GM12878 (cell line): ENCODE measurements at places on chromosomes 6 and 20. TPM values are rescaled to one million over a fixed set of nuclear protein-coding genes. Genes with fewer than 3 reads are reported as not detected.

TEAD3 gene
- total RNA-seq = 0.28 TPM in 1 of 2 replicates, not detected in the other

GRCh38 chr6:53199156-53199555 is 50.5 kb upstream of the GCM1 start:
- peaks cover 12% of the 10 kb centered on the region for H3K4me1 ChIP-seq
- no peak overlapping the region for H3K27ac ChIP-seq
- peak; percentile 43 for DNase-seq
- H3K27me3 ChIP-seq = no peaks in the 10 kb centered on the region
- H3K4me3 ChIP-seq = no peak overlapping the region

WFDC2 gene
- not detected in 2 replicates for total RNA-seq

DNA sequence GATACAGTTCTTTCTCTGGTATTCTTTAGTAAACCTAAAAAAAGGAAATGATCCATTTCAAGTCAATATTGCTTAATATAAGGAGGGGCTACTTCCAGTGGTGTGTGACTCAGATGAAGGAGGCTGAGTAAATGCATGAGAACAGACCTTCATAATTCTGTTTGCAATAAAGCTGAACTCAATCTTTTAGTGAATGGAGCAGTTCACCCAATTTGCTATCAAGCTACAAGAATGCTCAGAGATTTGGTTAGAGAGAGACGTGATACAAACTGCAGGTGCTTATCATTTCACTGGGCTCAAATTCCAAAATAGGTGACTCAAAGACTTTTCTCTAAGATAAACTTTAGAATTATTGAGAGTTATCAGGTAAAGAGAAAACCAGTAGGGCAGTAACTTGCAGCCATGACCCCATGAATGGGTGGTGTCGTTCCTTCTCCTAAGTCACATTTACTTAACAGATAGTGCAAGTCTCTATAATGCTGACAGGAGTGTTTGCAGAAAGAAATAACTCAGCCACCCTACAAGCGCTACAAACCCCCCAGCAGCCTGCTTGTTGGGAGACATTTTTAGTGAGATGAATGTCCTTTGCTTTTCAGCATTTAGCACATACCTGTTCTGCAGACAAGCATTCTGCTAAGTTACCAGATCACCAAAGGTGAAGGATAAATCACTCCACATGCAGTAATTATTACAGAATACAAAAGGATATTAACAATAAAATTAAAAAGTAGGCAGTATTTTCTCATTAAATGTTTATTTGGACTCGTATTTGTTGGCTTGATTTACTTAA is 16.4 kb upstream of the BLOC1S5 start:
- H3K4me3 ChIP-seq = no peak overlapping the region
- peaks cover 12% of the 10 kb centered on the region for H3K36me3 ChIP-seq
- H3K4me1 ChIP-seq = peaks cover 1% of the 10 kb centered on the region; the same call in 1 of the 2 replicates
- no peaks in the 10 kb centered on the region for H3K27me3 ChIP-seq

SLC2A10 gene
- total RNA-seq = not detected in 2 replicates

OPRL1 gene
- 0.41 and 0.51 TPM in 2 replicates for total RNA-seq

GRCh38 chr20:48025051-48025515 is 239.8 kb upstream of the SULF2 start:
- no peak overlapping the region; the same call in 1 of the 2 replicates for H3K4me3 ChIP-seq
- no peaks in the 10 kb centered on the region for H3K36me3 ChIP-seq
- H3K27me3 ChIP-seq = no peaks in the 10 kb centered on the region

GRCh38 chr6:150915880-150916265 is 50.4 kb downstream of the MTHFD1L start:
- H3K36me3 ChIP-seq = 0 out of 2 replicates have a peak, but pooled peaks cover 4% of the 10 kb centered on the region
- no peaks in the 10 kb centered on the region for H3K4me1 ChIP-seq
- no peak overlapping the region for H3K27ac ChIP-seq
- DNase-seq = no peak

DNA sequence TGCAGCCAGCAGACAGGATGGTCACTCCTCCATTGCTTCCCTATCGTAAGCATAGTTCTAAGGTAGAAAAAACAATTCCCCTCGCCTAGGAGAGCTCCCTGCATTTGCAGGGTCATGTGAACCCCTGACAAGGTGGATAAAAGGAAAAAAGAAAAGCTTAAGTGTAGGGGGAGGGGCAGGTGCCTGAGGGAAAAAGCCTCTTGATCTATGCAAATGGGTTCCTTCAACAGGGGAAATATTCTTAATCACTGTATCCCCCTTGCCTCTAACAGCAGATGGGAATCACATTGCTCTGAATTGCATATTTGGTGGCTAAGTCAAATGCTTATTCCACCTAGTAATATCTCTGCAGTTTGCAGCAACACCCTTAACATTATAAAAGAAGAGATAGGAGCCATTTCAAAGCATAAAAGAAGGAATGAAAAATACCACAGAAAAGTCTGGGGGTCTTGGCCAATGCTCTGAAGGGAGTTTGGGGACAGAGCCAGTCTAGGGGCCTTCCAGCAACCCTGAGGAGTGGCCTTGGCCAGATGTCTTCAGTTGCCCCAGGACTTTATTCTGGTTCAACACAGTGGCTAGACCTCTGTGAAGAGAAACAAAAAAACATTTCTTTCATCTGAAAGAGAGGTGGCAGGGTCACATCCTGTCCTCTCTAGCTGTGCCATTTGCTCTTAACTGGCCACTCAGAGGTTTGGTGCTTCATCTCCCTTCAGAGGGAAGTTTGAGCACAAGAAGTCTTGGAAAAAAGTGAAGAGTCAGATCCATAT is 660.4 kb upstream of the GJE1 start:
- no peaks in the 10 kb centered on the region for H3K4me1 ChIP-seq
- H3K36me3 ChIP-seq = no peaks in the 10 kb centered on the region
- no peak for DNase-seq

DIDO1 gene
- total RNA-seq = 52.1 and 56.4 TPM in 2 replicates

DNA sequence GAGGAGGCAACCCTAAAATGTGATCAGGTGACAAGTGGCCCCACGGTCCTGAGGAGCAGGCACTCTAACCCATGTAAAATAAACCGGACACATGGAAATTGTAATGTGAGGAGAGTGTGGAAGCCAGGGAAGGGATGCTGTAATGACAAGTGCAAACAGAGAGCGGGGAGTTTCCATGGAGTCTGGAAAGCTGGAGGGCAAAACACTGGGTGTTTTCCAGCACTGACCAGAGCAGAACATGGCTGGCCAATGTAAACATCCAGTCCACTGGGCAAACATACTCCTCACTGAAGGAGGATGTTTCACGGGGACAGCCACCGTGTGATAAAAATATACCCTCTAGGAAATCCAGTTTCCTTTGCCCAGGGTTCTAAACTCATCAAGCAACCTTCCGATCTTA is 219.0 kb upstream of the JARID2 start:
- no peak overlapping the region for H3K27ac ChIP-seq
- no peaks in the 10 kb centered on the region for H3K27me3 ChIP-seq
- no peak for DNase-seq
- no peak overlapping the region for H3K4me3 ChIP-seq

DZANK1 gene
- total RNA-seq = 4.8 and 5.5 TPM in 2 replicates

DNA sequence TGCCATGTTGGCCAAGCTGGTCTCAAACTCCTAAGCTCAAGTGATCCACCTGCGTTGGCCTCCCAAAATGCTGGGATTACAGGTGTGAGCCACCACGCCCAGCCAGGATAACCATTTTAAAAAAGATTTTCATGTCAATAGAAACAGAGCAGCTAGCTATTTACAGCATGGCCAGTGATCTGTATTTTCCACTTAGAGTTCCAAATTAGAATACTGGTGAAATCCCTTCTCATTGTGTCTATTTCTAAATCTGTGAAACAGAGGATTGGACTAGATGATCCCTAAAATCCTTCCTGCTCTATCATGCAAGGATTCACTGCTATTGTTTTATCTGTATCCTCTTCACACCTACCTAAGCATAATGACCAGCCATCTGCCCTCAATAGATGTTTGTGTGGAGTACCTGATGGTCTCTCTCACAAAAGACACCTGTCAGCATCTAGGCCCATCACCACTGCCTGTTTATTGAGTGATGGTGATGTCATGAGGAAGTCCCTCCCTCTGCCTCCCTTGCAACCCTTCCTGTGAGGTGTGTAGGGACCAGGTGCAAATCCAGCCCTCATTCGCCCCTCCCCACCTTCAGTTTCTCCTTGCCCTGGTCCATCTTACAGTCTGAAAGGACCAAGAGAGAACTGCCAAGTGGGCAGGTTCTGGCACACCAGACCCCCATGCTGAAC is 26.5 kb upstream of the SMIM29 start:
- DNase-seq = no peak
- peaks cover 5% of the 10 kb centered on the region for H3K36me3 ChIP-seq
- H3K27ac ChIP-seq = no peak overlapping the region

DNA sequence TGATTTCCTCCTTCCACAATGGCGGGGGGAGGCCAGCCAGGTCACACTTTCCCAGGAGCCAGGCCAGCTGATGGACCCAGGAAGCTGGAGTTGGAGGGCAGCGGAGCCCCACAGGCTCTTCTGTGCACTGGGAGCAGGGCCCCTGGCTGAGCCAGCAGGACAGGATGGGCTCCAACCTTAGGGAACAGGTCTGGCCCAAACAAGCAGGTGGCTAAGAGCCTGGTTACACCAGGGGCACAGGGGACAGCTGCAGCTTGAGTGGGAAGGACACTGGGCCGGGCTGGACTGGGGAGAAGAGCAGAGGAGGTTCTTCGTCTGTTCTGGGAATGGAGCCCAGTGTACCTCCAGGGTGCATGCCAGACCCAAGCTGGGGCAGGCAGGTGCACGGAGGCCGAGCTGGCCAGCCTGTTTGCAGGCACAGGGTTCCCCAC is 102.3 kb downstream of the DLL1 start:
- no peak overlapping the region for H3K4me3 ChIP-seq
- no peak overlapping the region for H3K27ac ChIP-seq
- H3K27me3 ChIP-seq = no peaks in the 10 kb centered on the region
- no peaks in the 10 kb centered on the region for H3K4me1 ChIP-seq

GRCh38 chr20:8117636-8118035 is 14.4 kb upstream of the PLCB1 start:
- no peaks in the 10 kb centered on the region for H3K4me1 ChIP-seq
- no peaks in the 10 kb centered on the region for H3K36me3 ChIP-seq
- no peaks in the 10 kb centered on the region for H3K27me3 ChIP-seq
- DNase-seq = no peak
- no peak overlapping the region for H3K27ac ChIP-seq

DNA sequence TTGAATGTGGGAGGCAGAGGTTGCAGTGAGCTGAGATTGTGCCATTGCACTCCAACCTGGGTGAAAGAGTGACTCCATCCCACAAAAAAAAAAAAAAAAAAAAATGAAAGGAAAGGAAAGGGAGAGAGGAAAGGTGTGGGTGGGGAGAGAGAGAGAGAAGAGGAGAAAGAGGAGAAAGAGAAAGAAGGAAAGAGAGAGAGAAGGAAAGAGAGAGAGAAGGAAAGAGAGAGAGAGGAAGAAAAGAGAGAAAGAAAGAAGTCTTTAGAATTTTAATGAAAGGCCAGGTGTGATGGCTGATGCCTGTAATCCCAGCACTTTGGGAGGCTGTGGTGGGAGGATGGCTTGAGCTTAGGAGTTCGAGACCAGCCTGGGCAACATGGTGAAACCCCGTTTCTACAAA is 7.7 kb upstream of the BCAS4 start:
- no peak overlapping the region for H3K4me3 ChIP-seq
- DNase-seq = no peak
- H3K27ac ChIP-seq = no peak overlapping the region
- peaks cover 5% of the 10 kb centered on the region for H3K4me1 ChIP-seq

PRKN gene
- not detected in 2 replicates for total RNA-seq

- H3K4me3 ChIP-seq = no peak overlapping the region
- H3K4me1 ChIP-seq = peaks cover 17% of the 10 kb centered on the region
- H3K36me3 ChIP-seq = no peaks in the 10 kb centered on the region; the same call in 1 of the 2 replicates
- no peaks in the 10 kb centered on the region for H3K27me3 ChIP-seq
- H3K27ac ChIP-seq = no peak overlapping the region
- DNase-seq = no peak
Observed at GRCh38 chr6:15620611-15621010, 42.2 kb downstream of the DTNBP1 start.

- H3K27me3 ChIP-seq = no peaks in the 10 kb centered on the region
- no peak overlapping the region for H3K4me3 ChIP-seq
- H3K36me3 ChIP-seq = no peaks in the 10 kb centered on the region
- H3K4me1 ChIP-seq = peaks cover 59% of the 10 kb centered on the region
Observed at GRCh38 chr20:53937929-53938367, 132.4 kb downstream of the BCAS1 start.

DNA sequence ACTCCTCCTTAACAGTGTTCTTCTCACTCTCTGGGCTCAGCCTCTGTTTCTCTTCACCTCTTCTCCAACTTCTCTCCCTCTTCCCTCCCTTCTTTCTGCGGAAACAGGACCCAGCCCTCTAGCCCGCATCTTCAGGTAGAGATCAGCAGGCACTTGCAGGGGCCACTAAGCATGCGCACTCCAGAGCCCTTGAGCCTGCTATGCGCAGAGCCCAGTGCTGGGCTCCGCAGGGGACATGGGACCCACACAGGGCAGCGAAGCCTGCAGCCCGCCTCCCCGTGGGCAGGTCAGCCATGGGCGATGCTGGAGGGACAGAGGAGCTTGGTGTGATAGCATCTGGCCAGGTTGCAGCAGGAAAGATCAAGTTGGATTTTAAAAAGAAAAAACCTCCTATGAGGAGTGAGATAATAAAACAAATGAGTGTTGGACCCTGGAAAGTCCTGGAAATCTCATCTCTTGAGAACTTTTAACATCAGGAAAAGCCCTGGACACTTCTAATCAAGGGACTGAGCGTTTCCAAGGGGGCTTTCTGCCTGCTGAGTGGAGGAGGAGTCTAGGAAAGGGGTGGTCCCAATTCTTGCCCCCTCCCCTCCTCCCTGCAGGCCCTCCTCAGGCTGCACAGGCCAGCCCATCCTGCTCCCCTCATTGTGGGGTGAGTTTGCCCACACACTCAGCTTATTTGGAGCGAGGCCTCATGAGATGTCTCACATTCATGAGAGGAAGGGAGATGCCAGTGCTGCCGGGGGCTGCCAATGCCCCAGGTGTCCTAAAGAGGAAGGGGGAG is 71.9 kb downstream of the MDGA1 start:
- H3K4me1 ChIP-seq = peaks cover 11% of the 10 kb centered on the region
- H3K36me3 ChIP-seq = no peaks in the 10 kb centered on the region
- peaks cover 1% of the 10 kb centered on the region for H3K27me3 ChIP-seq
- DNase-seq = no peak

DNA sequence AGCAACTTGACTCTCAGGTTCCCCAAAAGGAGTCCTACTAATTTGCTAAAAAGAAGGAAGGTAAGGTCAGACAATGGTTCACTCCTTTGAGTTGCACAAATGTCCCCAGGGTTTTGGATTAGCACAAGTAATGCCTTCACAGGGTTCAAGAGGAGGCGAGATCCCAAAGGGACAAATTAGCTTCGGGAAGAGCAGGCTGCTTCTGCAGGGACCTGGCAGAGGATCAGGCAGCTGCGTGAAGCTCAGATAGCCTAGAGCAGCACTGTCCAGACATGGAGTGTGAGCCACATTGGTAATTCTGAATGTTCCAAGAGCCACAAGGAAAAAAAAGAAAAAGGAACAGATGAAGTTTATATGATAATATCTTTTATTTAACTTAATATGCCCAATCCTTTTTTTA is 115.4 kb downstream of the CFAP61 start:
- no peak overlapping the region for H3K4me3 ChIP-seq
- DNase-seq = no peak
- no peaks in the 10 kb centered on the region for H3K4me1 ChIP-seq
- no peaks in the 10 kb centered on the region for H3K27me3 ChIP-seq

SPATS1 gene
- total RNA-seq = not detected in 2 replicates
